ENCODE measurements at places on chromosomes 3 and 15.

GRCh38 chr3:193732827-193733226 lies 139.8 kb downstream of the OPA1 start:
- DNase-seq: no peak

DNA sequence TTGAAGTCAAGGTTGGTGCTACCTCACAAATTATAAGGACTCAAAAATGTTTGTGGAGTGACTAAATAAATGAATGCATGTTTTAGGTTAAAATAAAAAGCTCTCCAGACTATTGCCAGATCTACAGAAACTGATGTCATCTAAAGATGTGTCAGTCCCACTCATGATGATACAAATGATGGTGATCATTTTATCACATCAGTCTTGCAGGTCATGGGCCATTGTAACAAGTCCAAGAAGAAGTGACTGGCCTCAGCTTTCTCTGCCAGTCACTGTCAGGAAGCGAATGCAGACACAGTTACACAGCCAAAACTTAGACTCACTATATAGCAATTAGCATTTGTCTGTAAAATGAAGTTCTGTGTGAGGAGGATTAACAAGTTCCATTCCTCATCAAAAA lies 18.5 kb downstream of the ATP8B4 start:
- no peak for DNase-seq

- no peak for DNase-seq
These were observed 37.5 kb downstream of the SNAPC5 start for GRCh38 chr15:66459818-66460615.

DNA sequence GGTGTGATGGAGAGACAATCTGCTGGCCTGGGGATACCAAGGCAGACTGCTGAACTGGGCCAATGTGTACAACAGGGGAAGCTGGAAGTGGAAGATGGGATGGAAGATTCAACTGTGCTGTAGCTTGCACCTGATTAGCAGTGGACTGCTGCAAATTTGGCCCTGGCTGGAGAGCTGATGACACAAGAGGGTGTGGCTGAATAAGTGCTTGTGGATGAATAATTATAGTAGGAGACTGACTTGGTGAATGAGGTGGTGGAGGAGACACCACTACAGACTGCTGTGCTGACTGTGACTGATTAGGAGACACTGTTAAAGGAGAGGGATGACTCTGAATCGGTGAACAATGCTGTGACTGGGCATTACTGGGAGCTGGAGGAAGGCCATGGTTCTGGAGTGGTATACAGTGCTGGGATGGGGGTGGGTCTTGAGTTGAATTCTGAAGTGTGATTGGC lies 52.5 kb downstream of the PHC3 start:
- DNase-seq: no peak

GRCh38 chr15:74311734-74312444 lies 55.6 kb downstream of the CYP11A1 start:
- no peak for DNase-seq

DNA sequence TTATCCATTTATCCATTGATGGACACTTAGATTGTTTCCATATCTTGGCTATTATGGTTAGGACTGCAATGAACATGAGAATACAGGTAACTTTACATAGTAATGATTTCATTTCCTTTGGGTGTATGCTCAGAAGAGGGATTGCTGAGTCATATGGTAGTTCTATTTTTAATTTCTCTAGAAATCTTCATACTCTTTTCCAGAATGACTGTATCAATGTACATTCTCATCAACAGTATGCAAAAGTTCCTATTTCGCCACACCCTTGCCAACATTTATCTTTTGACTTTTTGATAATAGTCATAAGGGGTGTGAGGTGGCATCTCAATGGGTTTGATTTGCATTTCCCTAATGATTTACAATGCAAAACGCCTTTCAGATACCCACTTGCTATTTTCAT lies 6.2 kb upstream of the NIPA1 start:
- DNase-seq: no peak

- no peak for DNase-seq
These were observed 92.3 kb downstream of the SMAD3 start for GRCh38 chr15:67157521-67158252.

DNA sequence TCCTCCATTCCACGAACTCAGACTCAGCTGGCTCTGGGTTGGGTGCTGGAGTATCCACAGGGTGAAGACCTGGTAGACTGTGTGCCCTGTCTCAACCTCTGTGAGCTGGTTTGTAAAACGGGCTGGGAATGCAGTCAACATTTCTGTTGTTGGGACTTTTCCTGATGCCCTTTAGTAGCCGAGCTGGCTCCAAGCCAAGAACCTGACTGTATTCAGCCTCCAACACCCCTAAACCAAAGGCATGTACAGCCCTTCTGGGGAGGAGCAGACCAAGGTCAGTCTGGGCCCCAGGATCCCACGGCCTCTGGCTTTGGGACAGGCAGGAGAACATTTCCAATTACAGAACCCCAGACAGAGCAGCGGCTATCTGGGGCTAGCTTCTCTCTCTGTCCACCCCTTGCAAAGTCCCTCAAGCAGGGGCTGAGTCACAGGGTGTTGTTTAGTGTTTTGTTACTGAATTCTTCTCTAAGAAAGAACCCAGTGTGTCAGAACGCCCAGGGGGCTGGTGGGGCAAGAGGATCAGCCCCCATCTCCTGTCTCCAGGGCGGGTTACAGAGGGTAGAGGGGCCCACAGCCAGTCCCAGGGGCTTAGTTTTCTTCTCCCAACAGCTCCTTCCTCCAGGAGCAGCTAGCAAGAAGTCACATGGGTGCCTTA lies 56.8 kb upstream of the SLC6A6 start:
- no peak for DNase-seq

DNA sequence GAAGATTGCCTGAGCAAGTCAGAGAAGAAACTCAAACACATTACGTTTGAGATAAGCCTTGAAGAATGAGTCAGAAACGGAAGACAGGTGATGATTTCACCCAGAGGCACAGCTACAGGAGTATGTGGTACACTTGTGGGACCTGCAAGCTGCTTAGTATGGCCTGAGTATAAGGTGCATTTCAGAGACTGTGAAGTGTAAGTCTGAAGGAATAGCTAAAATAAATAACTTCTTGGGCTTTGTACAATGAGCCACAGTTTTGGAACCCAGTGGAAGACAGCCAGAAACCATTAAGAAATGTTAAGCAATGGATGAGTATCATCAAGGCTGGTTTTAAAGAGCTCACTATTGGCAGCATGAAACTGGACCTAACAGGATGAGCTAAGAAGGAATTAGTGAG lies 826.2 kb downstream of the ROBO1 start:
- DNase-seq: no peak

DNA sequence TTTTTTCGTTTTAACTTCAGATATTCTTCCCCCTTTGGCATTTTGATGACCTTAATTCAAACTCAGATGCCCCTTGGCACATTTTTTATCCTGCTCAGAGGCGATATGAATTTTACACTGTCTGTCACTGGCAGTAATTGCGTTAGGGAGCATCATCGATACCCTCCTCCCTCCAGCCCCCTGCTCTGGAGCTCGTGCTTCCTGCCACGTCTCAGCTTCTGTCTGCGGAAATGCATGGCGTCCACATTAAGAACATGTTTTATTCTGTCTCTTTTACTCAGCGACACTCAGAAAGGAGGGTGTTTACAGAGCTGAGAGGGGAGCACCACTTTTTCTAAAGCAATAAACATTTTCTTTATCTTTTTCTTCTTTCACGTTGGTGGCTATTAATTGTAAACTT lies 254.2 kb downstream of the EBLN2 start:
- no peak for DNase-seq

DNA sequence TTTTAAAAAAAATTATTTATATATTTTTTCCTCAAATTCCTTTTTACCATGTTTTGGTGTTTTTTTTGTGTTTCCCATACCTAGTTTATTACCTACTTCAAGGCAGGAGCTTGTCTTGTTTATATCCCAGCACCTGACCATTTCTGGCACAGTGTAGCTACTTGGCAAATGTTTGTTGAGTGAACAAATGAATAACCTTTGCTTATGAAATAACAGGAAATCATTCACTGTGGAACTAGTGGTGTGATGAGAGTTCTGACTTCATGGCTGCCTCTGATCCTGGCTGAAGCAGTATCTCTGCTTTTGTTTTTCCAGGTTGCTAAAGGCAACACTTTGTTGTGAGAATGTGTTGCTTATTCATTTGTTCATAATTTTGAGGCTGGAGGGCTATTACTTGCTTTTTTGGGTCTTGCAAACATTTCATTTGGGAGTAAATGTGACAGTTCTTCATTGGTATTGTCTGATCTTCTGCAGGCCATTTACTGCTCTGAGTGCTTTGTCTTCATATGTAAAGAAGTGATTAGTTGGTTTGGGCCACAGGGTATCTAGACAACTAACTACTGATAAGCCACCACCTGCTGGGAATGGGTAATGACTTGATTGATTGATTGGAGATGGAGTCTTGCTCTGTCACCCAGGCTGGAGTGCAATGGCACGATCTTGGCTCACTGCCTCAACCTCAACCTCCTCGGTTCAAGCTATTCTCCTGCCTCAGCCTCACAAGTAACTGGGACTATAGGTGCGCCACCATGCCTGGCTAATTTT lies 5.7 kb downstream of the RAD54L2 start:
- DNase-seq: no peak

DNA sequence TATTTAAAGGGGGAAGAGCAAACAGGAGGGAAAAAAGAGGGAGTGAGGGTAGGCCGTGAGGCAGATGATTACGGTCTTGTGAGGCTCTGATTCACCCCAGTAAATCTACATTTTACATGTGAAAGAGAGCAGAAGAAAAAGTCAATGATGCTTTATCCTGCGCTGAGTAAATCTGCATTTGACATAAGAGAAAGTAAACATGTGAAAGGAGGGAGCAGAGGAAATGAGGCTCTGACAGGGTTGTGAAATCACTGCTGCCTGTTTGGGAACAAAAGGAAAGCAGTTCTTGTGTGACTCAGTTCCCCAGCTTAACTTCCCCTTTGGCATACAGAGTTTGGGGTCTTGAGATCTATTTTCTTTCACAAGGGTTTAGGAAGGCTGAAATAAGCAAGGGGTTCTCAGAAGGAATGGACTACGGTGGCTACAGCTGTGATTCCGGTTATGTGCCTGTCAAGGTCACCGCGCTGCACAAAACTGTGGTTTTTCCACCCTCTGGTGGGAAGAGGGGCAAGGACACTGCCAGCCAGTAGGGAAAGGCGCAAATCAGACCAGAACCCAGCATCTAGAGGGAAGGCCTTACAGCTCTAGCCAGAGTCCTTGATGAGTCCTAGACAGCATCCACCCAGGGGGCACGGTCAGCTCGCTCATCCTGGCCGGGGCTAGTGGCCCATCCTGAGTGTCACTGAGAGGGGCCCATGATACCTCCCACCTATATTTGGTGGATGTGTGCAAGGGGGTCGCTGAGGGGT lies 18.9 kb upstream of the HCN4 start:
- DNase-seq: no peak

- DNase-seq: no peak
These were observed 36.7 kb upstream of the ATP10A start for GRCh38 chr15:25899870-25900269.

GRCh38 chr15:78651930-78652615 lies 11.1 kb upstream of the CHRNB4 start:
- no peak for DNase-seq

DNA sequence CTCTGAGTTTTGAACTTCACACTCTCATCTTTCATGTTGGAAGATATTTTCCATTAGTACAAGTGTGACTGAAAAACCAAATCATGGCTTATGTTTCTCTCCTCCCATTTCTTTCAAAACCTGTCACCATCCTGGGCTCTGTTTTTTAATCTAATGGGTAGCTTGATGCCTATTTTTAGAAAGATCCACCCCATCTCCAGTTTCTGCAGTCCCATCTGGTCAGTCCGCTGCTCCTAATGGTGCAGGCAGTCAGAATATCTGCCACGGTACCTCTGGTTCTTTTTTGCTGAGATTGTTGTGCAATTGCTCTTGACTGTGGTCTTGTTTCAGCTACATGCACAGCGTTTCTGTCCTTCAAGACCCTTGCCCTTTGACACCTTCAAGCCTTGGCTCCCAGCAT lies 240.9 kb upstream of the CADM2 start:
- DNase-seq: no peak

DNA sequence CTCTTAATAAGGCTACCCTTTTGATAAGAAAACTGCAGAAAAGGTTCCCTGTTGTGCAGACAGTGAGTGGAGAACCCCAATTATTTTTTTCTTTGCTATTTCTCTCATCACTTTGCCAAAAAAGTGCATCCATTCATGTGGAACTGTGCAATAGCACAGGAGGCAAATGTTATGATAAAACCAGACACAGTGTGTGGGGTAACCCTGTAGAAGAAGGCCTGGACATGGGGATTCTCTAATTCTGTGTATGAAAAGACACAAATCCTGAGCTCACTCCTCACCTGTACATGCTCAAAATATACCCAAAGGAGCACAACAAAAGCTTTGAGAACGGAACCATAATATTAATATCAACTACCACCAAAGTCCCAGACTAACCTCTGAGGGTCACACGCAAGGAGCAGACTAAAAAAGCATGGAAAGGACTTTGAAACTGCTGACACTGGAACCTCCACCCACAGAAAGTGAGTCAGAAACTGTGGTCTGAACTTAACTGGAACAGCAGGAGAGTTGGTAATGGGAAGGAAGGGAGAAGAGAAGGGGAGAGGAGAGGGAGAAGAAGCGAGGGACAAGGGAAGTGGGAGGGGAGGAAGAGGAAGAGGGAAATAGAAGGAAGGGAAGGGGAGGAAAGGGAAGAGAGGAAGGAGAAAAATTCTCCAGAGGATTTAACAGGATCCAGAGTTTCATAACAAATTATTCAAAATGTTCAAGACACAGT lies 299.9 kb downstream of the TBC1D5 start:
- no peak for DNase-seq

GRCh38 chr3:48369693-48370332 lies 2.2 kb upstream of the FBXW12 start:
- DNase-seq: no peak

- no peak for DNase-seq
These were observed 1.5 kb downstream of the GPR87 start for GRCh38 chr3:151315136-151315535.

All from hematopoietic multipotent progenitor cell (in vitro differentiated cells).